Right renal pelvis (tissue), 4 donors: ENCODE measurements at places on chromosomes 7 and 10.
A peak's percentile ranks its signal among the peaks of the same experiment; 100 is the strongest.

DNA sequence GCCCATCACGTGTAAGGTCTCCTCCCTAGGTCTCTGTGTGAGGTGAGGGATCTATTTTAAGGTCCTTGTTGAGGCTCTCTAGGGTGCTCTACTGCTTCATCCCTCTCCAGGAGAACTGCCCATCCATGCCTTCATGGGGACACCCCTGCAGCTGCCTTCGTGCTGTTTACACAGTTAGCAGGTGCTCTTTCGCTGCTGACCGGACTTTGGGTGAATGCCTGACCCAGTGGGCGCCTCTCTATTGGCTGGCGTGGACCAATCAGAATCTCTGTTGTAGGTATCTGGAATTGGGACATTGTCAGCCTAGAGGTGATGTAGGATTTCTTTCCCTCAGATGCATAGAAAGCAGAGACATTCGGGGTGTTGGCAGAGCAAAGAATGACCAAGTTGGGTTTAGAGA is 38.7 kb upstream of the HMX3 start:
- no peak for DNase-seq

DNA sequence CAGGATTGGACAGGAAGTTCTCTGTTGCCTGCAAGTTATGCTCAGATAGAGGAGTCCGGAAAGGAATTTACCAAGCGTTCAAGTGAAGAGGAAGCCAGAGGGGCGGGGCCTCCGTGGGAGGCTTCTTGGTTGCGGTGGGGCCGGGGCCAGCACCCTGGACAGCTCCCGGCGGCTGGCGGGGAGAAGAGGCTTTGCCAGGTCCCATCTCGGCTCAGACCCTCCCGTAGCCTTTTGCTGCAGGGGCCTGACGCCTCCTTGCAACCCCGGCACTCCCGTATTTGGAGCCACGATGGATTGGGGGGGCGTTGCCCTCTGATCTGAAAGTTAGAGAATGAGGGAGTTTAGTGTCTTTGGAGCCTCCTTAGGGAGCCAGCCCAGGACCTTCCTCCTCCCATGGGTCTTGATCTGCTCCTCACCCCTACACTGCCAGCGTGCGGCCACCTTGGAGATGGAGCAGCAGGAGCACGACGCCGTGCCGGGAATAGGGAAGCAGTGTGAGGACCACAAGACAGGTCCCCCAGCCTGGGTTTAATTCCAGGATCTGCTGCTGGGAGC is 3.1 kb upstream of the SLC18A3 start:
- DNase-seq: peak; percentile 67

DNA sequence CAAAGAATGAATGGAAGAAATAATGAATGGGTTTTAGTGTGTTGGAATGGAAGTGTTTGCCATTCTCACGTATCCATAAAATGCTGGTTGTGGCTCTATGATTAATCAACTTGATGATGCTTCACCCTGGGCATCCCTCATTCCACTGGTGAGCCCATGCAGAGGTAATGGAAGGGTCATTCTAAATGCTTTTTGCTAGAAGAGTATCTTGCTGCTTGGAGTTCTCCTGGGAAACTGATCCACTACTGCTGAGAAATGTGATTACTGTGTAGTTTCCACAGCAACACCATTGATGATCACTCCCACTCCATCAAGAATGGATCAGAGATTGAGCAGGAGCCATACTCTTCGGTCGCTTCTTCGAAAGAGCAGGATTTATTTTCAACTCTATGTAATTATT is 101.6 kb downstream of the ARL5B start:
- DNase-seq: no peak

- no peak for DNase-seq
Observed at GRCh38 chr10:131311661-131312477, at the start of gene TCERG1L. TCERG1L (minus strand) TSS chr10:131311721; CDS start chr10:131311635, 86 bp downstream.

- DNase-seq: no peak
Observed at GRCh38 chr10:1121271-1121970, 65.2 kb downstream of the WDR37 start.

- DNase-seq: no peak
Observed at GRCh38 chr7:80186721-80187120, 52.1 kb downstream of the GNAI1 start.

- no peak for DNase-seq
Observed at GRCh38 chr7:7384228-7384627, 151.4 kb downstream of the COL28A1 start.

GRCh38 chr10:13658871-13659685 is 72.3 kb downstream of the PRPF18 start:
- no peak for DNase-seq

- DNase-seq: no peak
Observed at GRCh38 chr10:14836208-14836607, 1.6 kb downstream of the CDNF start.

DNA sequence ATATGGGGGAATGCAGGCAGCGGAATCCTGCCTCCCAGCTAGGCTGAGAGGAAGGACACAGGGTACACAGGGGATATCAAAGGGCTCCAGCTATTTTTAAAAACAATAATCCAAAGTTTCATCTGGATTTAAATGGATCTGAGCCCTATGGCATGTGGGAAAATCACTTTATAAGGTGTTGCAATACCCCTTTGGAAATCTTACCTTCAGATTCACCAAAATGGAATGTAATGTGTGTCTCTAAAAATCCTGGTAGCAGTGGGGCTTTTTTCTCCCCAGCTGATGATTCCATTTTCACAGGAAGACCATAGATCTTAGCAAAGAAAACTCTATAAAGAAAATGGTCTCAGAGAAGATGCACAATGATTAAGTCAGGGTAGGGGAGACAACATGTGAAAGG is 722.2 kb downstream of the PARD3 start:
- no peak for DNase-seq

DNA sequence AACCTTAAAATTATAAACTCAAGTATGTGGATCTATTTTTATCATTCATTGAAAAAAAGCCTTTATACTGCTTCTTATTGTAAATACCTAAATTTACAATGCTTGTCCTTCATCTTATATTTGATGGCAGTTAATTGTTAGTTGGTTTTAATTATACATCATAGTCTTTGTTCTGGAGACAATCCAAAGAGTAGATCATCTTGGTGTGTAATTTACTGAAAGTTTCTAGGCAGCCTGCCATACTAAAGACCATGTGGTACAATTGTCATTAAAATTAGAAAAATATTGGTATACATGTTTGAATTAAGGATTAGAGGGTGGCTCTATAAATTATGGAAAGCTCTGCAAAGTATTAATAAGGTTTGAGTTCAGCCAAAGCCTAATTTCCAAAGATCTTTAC is 231.4 kb downstream of the KCND2 start:
- DNase-seq: no peak
